Stimulated activated CD4-positive, alpha-beta T cell treated with anti-CD3 and anti-CD28 coated beads, Interleukin-1b, Interleukin-23, amount 100 ng/mL, for 4 hours (primary cell): ENCODE measurements at places on chromosomes 13 and 19.

DNA sequence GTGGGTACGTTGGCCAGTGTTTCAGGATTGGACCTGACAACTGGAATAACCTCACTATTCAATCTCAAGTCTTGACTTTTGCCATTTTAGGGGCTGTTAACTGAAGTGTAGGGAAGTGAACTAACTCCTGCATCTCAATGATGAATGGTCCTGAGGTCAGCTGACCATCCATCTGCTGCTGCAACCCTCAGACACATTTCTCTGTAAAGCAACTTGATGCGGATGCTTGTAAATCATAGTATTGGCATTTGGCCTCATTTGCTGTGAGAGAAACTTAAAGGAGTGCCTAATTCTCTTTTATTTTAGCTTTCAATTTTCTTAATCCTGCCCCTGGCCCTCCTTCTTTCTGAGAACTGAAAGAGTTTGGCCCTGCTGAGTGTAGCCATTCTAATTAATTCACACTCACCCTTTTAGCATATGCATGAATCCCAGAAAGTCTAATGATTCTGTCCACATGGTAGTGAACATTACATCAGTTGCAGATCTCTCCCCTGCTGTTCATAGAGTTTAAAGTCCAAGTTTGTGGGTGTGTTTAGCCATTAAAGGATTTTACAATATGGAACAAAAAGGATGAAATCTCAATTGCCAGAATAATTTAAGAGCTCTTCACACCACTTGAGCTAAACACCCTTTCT lies 1531.4 kb upstream of the SLC10A2 start:
- no peak for DNase-seq

DNA sequence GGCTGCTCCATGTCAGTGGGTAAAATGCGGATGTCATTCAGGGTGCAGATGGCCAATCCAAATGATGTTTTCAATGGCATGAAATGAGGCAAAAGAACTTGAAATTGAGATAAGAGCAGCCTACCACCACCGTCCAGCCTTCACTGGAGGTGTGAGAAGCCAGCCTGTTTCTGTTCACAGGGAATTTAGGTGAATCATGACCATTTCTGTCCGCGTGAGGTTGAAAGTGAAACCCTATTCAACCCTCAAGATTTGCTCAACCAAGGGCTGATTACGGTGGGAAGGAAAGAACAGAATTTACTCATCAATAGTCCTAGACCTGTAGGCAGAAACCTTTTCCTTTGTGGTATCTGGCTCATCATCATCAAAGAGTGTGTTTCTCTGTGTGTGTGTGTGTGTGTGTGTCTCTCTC lies 370.7 kb downstream of the COG6 start:
- DNase-seq: peak; percentile 51

- no peak for DNase-seq
Measured at GRCh38 chr19:50352242-50352641, 13.2 kb downstream of the NAPSA start.

- DNase-seq: no peak
Measured at GRCh38 chr13:37918751-37919150, 49.2 kb upstream of the TRPC4 start.

DNA sequence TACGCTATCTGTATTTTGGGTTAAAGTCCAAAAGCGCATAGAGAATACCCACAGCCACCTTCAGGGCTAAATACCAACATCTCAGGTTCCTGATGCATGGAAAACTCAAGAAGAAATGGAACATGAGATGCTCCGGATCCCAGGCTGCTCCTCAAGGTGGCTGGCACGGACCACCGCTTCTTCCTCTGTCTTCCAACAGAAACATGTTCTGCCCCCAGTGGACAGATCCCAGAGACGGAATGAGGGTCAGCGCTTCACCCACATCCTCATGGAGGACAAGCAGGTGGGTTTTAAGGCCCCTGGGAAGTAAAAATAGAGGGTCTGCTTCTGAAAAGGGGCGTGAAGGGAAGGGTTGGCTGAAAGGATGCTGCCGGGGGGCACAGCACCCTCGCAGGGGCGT lies 17.3 kb downstream of the COL4A1 start:
- DNase-seq: no peak

- peak; percentile 23 for DNase-seq
Measured at GRCh38 chr19:51107406-51108065, 673 bp downstream of the CTU1 start.

DNA sequence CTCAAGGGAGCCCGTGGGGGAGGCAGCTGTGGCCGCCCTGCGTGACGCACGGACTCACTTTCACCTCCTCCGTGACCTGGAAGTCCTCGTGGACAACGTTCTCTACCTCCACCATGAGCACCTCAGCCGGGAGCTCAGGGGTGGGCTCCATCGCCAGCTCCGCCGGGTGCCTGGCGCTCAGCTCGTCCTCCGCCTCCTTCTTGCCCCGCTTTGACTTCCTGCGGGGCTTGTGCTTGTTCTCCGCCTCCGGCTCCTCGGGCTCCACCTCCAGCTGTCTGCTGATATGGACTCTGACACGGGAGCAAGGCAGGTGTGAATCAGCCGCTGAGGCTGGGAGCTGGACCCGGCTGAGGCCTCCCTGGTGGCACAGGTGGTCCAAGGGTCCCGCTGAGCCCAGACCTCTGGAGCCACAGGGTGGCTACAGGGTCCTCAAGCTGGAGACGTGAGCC lies 8.2 kb downstream of the LONP1 start:
- no peak for DNase-seq

- DNase-seq: no peak
Measured at GRCh38 chr19:18798384-18799352, 7.6 kb upstream of the COMP start.

- DNase-seq: no peak
Measured at GRCh38 chr13:105153611-105154010, 1381.9 kb downstream of the EFNB2 start.

GRCh38 chr13:40457929-40458719 lies 208.3 kb downstream of the FOXO1 start:
- no peak for DNase-seq

- DNase-seq: no peak
Measured at GRCh38 chr13:104841110-104841509, 1694.4 kb downstream of the EFNB2 start.

DNA sequence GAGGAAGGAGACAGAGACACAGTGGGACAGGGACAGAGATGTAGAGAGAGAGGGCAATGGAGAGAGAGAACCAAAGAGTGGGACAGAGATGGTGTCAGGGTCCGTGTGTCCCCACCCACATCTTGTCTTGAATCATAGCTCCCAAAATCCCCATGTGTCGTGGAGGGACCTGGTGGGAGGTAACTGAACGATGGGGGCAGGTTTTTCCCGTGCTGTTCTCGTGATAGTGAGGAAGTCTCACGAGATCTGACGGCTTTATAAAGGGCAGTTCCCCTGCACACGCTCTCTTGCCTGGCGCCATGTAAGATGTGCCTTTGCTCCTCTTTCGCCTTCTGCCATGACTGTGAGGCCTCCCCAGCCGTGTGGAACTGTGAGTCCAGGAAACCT lies 7.5 kb upstream of the PLA2G4C start:
- DNase-seq: no peak

DNA sequence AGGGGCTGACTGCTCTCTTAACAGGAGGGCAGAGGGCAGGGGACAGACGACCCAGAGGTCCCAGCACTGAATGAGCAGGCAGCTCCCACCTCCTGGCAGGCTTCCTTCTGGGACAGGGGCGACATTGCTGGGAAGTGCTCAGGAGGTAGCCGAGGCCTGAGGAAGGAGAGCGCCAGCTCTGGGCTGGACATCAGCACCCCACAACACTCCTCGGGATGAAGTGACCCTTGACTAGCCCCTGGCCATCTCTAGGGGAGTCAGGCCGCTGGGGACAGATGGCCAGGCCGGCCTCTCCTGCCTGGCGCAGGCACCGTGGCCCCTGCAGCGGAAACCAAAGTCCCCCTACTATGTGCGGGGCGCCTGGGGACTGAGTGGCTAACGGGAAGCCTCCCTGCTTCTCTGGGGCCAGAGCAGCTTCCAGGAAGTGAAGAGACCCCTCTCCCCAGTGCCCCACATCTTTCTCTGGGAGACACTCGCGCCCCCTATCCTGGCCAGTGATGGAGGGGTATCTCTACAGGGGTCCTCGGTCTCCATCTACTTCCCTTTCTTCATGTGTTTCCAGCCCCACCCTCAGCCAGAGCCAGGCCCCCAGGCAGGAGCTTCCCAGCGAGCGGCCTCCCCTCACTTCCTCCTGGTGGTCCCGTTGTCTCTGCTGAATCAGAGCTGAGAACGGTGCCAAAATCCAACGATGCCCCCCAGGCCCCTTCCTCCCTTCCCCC lies 10.1 kb downstream of the PRR36 start:
- no peak for DNase-seq

DNA sequence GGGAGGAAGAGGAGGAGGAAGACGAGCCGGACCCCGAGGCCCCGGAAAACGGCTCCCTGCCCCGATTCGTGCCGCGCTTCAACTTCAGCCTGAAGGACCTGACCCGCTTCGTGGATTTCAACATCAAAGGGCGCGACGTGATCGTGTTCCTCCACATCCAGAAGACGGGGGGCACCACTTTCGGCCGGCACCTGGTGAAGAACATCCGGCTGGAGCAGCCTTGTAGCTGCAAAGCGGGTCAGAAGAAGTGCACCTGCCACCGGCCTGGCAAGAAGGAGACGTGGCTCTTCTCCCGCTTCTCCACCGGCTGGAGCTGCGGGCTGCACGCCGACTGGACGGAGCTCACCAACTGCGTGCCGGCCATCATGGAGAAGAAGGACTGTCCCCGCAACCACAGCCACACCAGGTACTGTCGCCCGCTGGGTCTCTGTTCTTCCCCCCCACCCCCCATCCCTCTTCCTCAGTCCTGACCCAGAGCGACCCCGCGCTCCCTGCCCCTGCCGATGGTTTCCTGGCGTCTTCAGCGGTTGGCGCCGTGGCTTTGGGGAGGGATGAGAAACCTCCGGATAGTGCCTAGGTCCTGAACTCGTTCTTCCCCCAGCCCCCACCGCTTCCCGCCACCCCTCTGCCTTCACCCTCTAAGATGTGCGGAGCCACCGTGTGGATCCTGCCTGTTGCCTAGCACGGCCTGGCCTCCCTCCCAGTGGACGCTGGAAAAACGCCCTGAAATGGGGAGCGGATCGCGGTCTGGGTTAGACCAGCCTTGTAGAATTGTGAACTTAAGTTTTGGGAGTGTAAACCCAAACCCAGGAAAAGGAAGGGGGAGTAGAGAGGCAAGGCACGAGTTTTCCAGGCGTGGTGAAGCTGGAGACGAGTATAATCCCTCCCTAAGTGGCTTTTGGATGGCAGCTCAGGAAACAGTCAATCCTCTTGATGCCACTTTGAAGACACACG lies 1.5 kb downstream of the HS6ST3 start:
- no peak for DNase-seq

- no peak for DNase-seq
Measured at GRCh38 chr13:39641645-39642044, 13.8 kb upstream of the COG6 start.

DNA sequence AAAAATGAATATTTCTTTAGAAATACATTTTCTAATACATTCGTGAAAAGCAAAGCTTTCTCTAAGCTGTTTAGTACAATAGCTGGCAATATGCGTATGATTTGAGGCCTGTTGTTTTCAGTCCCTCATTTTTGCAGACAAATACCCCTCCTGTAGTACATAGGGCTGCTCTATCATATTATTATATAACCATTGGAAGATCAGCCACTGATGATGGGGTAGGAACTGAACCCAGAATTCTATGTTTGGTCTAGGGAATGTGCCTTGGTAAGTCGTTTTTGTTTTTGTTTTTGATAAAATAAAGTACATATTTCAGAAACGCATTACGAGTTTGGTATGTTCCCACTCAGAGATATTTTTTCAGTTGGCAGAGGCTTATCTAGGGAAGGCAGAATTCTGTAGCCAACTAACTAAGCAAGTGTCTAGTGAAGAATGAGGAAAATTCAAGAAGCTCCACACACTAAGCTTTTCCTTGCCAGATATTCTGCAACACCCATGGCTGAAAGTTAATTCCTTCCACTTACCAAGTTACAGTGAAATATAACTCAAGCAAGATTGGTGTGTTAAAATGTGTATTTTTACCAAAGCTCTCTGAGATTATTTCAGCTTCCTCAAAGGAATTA lies 656.9 kb upstream of the MIR17HG start:
- no peak for DNase-seq

- no peak for DNase-seq
Measured at GRCh38 chr13:103031332-103031873, 34.8 kb downstream of the SLC10A2 start.

- no peak for DNase-seq
Measured at GRCh38 chr19:47660435-47660832, 51.5 kb downstream of the BICRA start.

GRCh38 chr13:32976056-32976805 lies 40.0 kb upstream of the KL start:
- no peak for DNase-seq

DNA sequence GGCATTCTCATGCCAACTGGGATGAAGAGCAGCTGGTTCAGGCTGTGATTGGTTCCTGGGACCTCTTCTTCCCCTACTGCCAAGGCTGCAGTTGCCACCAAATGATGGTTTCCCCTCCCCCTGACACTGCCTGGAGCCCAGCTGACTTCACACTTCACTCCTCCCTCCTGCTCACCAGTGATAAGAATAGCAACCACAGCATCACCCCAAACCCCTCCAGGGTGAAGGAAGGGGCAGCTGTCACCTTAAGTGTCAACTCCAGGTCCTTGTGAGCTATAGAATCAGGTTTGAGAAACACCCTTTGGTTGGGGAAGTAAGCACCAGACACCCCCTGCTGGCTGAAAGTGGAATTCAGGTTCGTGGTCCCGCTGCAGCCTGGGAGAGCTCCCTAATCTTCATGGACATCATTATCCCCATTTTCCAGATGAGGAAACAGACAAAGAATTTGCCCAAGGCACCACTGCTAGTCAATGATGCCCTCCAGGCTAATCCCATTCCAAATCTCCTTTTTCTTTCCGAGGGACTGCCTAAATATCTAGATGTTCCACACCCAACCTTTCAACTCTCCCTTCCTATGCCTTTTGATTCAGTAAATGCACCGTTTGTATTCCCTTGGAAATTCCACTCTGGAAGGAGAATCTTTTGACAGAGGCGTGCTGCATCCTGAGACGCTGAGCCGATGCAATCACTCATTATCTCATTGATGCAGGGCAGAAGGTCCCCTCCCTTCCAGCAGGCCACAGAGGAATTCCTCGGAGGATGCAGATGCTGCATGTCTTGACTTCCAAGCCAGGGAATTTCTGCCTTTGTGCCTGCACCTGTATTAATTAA lies 50.6 kb upstream of the UQCRFS1 start:
- DNase-seq: peak; percentile 36

- no peak for DNase-seq
Measured at GRCh38 chr13:45398877-45399276, 19.3 kb downstream of the SLC25A30 start.

DNA sequence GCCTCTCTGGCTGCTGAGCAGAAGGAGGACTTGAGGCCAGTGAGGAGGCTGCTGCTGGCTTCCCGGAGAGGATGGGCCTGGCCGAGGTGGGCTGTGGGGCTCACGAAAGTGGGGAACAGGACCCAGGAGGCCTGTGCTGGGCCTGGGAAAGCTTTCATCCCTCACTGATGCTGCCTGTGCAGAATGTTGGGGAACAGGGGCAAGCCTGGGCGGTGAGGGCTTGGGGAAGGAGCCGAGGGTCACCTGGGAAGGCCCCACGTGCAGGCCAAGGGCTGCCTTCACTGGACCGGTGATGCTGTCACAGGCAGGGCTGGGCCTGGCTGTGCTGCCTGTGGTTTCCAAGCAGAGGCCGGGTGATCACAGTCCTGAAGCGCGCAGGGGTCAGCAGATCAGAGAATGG lies 9.4 kb downstream of the AP1M1 start:
- no peak for DNase-seq
